Activated CD4-positive, CD25-positive, alpha-beta regulatory T cell (primary cell): ENCODE measurements at places on chromosomes 1 and 21.

DNA sequence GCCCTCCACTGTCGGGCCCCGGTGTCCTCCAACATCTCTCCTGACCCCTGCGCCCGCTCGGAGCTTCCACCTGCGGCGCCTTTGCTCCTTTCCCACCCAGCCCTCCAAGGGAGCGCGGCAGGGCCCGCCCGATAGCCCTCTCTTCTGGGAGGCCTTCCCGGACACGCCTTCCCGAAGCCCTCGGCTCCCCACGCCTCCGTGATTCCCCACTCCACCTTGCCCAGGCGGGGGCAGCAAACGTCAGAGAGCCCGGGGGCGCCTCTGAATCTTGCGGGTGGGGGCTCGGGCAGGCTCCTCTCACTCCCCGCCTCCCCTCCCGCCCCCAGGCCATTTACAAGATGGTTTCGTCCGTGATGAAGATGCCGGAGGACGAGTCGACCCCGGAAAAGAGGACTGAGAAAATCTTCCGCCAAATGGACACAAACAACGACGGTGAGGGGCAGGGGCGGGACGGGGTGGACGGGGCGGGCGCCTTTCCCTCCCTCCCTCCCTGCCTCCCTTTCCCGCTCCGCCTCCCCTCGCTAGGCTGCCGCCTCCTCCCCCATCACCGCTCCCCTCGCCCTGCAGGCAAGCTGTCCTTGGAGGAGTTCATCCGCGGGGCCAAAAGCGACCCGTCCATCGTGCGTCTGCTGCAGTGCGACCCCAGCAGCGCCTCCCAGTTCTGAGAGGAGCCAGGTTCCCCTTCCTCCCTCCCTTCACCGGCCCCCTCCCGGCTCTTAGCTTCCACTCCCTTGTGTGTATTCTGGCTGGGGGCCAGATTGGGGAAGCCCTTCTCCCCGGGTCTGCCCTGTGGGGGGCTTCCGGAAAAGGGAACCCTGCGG is 7.1 kb downstream of the HPCA start:
- no peak for DNase-seq

DNA sequence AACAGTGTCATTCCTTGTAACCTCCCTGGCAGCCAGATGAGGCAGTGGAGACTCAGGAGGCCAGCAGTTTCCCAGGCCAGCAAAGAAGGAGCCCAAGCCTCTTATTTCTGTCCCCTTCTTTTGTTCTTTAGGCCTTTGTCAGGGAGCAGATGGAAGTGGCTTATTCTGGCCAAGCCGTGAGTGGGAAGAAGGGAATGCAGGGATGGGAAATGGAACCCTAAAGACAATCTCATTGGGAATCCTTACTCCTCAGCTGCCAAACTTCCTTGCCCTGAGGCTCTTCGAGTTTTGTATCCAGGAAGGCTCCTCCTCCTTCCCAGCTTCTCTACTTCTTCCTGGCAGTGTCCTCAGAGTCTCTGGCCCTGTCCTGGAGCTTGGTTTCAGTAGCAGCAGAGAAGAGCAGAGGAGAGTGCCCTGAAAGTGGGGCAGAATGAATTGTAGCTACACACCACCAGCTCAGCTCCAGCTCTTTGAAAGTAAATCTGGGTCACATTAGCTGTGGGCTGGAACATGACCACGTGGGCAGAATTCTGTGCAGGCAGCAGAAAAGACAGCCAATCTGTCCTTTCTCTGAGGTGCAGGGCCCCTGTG is 63.9 kb downstream of the NDUFS5 start:
- no peak for DNase-seq

GRCh38 chr21:42238185-42238934 is 19.4 kb downstream of the ABCG1 start:
- no peak for DNase-seq

DNA sequence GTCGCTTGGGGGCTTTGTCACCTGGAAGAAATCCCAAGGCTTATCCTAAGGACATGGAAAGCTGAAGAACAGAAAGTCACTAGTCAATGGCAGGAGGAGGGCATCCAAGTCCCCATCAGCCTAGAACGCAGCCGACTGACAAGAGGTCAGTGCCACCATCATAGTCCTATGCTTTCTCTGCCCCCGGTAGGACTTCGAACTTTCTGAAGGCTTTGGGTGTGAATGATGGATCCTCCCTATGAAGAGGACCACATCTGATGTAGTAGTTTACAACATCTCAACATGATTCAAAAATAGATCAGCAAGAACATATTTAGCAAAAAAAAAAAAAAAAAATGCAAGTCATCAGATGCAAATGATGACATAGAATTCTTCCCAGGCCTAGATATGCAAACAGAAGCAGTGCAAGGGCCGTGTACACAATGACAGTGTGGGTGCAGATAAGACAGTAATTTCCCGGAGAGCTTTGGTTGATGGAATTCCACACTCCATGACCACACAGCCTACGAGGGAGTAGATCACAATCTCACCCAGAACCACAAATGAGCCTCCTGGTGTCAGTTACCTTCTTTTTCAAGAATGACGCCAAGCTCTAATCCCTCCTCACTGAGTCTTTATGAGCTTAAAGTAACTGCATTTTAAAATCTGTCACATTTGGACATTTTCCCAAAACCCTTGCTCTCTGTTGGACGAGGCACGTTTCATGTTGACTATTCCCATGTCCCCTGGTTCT is 88.2 kb downstream of the PSMG1 start:
- no peak for DNase-seq

GRCh38 chr1:10128101-10128765 is 82.1 kb upstream of the KIF1B start:
- DNase-seq, result no peak

DNA sequence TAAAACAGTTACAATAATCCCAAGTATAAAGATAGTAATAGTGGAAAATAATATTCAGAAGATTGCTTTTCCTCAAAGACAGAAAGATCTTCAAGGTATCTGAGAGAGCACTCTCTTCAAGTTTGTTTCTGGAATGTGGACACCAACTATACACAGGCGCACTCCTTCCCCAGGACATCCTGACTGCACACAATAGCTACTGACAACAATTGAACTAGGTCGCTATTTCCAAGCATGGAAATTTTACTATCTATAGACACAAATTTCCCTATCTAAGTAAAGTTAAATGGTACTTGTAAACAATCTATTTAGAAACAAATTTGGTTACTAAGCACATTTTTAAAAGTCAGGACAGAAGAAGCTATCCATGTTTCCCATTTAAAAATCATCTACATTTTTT is 19.1 kb downstream of the ARHGAP29 start:
- DNase-seq, result no peak

- no peak for DNase-seq
These were observed 66.2 kb downstream of the PCNX2 start for GRCh38 chr1:233229288-233229687.

GRCh38 chr1:84365225-84366221 is 32.8 kb upstream of the DNASE2B start:
- DNase-seq, result no peak

DNA sequence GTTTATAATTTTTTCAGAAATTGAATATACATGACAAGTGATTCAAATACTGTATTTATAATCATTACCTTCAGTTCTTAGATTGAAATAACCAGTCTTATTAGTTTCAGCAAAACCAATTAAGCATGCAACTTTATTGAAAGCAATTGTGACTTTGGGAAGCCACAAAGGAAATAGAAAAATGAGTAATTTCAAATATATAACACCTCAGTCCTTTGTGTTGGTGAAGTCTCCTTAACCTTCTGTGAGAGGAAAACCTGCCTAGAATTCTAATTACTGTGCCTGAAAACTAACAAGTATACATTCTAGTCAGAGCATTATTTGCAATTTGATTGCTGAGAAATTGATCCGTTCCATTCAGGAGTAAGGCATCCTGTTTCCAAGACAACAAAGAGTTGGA is 95.8 kb downstream of the S1PR1 start:
- no peak for DNase-seq

DNA sequence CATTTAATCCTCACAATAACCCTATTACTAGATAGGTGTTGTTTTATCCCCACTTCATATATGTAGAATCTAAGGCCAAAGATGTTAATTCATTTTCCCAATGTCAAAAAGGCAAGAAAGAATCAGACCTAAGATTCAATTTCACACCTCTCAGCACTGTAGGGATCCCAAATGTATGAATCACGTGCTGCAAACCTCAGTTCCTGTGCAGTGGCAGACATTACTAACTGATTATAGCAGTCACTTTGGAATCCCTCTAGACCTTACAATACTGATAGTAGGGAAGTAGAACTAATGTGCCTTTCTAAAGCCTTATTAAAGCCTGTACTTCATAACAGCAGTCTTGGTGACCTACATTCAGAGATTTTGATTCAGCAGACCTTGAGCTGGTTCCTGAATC is 2.3 kb downstream of the C1orf87 start:
- DNase-seq, result no peak

DNA sequence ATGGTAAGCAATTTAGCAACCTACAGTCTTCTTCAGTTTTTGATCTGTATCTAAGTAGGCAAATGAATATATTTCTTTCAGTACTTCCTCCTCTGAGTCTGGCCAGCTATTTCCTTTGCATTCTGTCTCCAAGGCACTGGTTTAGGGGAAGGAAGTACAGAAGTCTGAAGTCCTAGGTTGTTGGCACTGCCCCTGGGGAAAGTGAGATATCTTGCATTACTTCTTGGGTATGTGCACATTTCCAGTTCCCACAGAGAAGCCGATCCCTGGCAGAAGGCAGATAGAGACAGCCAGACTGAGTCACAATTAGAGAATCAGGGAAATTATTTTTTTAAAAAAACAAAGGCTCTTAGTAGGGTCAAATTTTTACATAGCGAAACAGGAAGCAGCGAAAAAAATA is 98.8 kb downstream of the RASAL2 start:
- no peak for DNase-seq

DNA sequence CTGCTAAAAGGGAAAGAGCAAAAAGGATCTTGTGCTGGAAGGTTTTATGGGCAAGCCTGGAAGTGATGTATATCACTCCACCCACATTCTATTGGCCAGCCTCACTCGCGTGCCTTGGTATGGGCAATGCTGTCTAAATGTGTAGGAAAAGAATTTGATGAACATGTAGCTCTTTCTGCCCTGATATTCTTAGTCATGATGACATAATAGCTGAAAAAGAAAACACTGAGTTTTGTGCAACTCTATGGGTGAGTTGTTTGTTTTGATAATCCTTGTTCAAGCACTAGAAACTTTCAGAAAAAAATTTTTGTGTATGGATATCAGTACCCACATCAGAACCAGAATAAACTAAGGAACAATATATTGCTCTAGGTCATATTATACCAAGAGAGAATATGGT is 231.5 kb upstream of the ST6GALNAC5 start:
- no peak for DNase-seq

- no peak for DNase-seq
These were observed 236.5 kb downstream of the TTLL7 start for GRCh38 chr1:83762416-83762815.

GRCh38 chr1:38829368-38829767 is 30.2 kb downstream of the RRAGC start:
- DNase-seq, result no peak

GRCh38 chr1:36349241-36349671 is 25.8 kb upstream of the EVA1B start:
- no peak for DNase-seq

DNA sequence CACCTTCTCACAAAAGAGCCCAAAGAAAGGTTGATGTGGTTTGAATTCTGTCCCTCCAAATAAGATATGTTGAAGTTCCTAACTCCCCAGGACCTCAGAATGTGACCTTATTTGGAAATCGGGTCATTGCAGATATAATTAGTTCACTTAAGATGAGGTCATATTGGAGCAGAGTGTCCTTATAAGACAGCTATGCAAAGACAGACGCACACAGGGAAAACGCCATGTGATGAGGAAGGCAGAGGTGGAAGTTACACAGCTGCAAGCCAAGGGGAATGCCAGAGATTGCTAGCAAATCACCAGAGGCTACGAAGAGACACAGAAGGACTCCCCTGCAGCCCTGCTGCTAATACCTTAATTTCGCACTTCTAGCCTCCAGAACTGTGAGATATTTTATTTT is 5.2 kb upstream of the ABCB10 start:
- no peak for DNase-seq

DNA sequence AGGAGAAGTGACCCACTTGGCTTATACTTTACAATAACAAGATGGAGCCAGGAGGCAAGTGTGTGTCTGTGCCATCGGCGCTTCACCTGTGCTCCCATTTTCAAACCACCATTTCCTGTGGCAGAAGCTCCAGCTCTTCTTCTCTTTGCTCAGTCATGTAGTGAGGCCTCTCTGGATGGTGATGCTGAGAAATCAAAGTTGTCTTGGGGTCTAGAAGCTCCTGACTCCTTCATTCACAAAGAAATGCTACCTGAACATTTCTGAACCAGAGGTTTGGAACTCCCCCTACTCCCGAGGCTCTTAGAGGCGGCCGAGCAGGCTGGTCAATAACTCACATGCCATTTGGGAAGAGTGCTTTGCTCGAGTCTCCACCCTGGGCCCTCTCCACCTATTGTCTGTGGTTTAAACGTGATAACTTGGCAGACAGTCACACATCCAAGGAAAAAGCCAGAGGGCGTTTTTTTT is 18.0 kb downstream of the SLAMF1 start:
- DNase-seq, result no peak

DNA sequence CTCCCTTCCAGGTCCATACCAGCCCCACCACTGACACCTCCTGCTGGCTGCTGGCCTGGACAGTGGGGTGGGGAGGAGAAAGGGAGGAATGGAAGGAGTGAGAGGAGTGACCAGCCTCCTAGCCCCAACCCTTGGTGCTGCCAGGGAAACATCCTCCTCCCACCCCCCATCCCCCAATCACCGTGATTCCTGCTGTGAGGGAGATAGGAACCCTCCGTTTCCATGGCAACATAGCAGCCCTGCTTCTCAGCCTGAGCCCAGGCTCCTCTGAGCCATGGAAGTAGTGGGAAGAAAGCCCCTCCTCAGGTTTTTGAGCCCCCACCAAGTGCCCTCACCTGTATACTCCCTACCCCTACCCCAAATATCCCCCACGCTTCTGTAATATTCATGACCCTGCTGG is 44.4 kb upstream of the SCMH1 start:
- no peak for DNase-seq

DNA sequence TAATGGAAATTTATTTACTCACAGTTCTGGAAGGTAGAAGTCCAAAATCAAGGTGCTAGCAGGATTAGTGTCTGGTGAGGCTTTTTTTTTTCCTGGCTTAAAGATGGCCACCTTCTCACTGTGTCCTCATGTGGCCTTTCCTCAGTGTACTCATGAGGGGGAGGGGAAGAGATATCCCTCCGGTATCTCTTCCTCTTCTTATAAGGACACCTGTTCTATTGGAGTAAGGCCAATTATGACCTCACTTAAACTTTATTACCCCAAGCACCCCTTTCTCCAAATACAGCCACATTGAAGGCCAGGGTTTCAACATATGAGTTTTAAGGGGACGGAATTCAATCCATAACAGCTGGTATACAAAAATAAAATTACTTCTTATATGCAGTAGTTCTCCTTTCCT is 203.7 kb upstream of the C1orf87 start:
- DNase-seq, result no peak

- no peak for DNase-seq
These were observed 197.0 kb upstream of the UBE2U start for GRCh38 chr1:64006276-64007051.

GRCh38 chr21:45054927-45055612 is 19.3 kb upstream of the ADARB1 start:
- DNase-seq, result no peak

DNA sequence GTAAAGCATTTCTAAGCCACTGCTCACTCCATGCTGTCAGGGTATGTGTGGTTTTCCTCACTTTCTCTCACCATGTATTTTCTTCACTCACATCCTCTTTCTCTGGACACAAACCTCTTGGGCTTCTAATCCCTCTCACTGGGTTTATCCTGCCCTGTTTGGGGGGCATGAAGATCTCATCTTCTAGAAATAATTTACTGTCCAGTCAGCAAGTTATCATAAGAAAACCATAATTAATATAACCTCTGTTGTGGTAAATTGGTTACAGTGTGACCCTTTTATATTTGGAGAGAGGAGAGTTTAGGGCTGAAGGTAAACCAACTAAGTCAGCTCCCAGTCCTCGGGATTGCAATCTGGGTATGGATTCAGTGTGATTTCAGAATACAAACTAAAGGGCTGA is 213.8 kb upstream of the PROX1 start:
- DNase-seq, result no peak
